ENCODE measurements at places on chromosomes 5 and 9. TPM values are rescaled to one million over a fixed set of nuclear protein-coding genes. Genes with fewer than 3 reads are reported as not detected.

The PAIP1 gene
- 341 TPM for polyA plus RNA-seq

The ACTBL2 gene
- not detected for polyA plus RNA-seq

The FGFR4 gene
- 0.96 TPM for polyA plus RNA-seq

The CDC20B gene
- 0.89 TPM for polyA plus RNA-seq

The ENTREP1 gene
- polyA plus RNA-seq = 189 TPM

The KIF24 gene
- 1.6 TPM for polyA plus RNA-seq

The LEAP2 gene
- polyA plus RNA-seq = 3.6 TPM

The SH3GL2 gene
- not detected for polyA plus RNA-seq

The TAF1L gene
- polyA plus RNA-seq = not detected

The LECT2 gene
- polyA plus RNA-seq = not detected

The PDZD2 gene
- polyA plus RNA-seq = 5.8 TPM

The SAXO1 gene
- 0.24 TPM for polyA plus RNA-seq

The GCNT1 gene
- 0.22 TPM for polyA plus RNA-seq

The SLC6A3 gene
- not detected for polyA plus RNA-seq

The CSF1R gene
- polyA plus RNA-seq = 0.50 TPM

The CCNG1 gene
- 134 TPM for polyA plus RNA-seq

The ERGIC1 gene
- 15.4 TPM for polyA plus RNA-seq

The INSL6 gene
- polyA plus RNA-seq = not detected

The FGD3 gene
- not detected for polyA plus RNA-seq

The PCDHB3 gene
- polyA plus RNA-seq = 0.34 TPM

The RLN1 gene
- polyA plus RNA-seq = 1.7 TPM

The STKLD1 gene
- polyA plus RNA-seq = 7.3 TPM
